GM13976 (cell line): ENCODE measurements at places on chromosomes 5 and 9.
A peak's percentile ranks its signal among the peaks of the same experiment; 100 is the strongest.

- DNase-seq, result no peak
Measured at GRCh38 chr5:95725071-95725820, 5.9 kb upstream of the RHOBTB3 start.

DNA sequence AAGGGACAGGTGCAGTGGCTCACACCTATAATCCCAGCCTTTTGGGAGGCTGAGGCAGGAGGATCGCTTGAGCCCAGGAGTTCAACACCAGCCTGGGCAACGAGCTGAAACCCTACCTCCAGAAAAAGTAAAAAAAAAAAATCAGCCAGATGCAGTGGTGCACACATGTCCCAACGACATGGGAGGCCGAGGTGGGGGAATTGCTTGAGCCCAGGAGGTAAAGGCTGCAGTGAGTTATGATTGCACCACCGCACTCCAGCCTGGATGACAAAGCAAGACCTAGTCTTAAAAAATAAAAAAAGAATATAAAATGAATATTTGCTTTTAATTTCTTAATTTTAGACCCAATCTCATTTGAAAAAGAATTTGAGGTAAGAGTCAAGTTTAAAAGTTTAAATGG lies 143.5 kb downstream of the LPAR1 start:
- no peak for DNase-seq

DNA sequence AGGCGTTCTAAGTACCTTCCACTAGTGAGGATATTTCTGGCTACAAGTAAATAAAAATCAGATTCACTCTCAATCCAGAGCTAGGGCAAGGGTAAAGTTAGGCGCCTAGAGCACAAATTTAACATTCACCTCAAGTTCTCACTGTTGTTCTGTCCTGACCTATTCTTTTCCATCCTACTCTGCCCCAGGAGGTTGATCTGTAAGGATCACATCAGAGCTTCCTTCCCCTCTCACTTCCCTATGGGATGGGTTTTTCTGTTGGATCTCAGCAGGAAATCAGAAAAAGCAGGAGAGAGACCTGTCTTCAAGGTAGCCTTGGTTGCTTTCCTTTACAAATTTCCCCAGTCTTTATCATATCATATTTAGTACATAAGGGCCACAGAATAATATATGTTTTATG lies 316.7 kb downstream of the GABRG2 start:
- no peak for DNase-seq

DNA sequence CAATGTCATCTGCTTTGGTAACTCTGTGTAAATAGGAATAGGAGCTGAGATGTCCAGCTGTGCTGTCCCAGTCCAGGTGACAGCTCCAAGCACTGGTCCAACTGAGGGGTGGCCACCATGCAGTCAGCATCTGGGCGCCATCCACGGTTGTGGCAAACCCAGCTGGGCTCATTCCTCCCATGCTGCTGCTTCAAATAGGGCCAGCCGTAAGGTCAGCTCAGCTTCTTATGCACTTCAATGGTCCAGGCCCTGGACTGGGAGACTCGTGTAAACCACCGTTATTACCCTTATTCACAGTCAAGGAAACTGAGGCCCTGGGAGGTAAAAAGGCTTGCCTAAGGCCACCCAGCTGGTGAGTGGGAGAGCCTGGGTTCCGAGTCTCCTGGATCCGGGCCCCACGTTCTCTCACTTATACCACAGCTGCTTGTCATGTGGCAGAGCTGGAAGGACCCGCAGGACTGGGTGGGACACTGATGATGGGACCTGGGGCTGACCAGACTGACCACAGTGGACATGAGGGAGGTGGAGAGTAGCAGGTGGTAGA lies 38.7 kb upstream of the ANGPTL2 start:
- DNase-seq, result no peak

DNA sequence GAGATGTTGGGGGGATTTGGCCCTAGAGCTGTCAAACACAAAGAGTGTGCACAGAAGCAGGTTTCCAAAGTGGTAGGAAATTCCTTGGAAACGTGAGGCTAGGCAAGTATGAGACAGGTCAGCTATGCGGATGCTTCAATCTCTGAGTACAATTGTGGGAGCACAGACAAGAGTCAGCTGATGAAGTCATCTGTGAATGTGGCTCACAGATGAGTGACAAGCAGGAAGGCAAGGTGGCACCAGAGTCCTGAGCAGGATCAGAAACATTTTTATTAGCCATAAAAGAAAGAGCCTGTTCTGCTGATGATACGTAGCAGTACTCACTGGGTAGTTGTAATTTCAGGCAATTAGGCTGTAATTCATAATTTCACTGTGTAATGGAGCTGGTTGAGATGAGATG lies 117.0 kb downstream of the DCP2 start:
- DNase-seq, result no peak

- DNase-seq, result no peak
Measured at GRCh38 chr5:98880151-98880550, 48.7 kb downstream of the CHD1 start.

DNA sequence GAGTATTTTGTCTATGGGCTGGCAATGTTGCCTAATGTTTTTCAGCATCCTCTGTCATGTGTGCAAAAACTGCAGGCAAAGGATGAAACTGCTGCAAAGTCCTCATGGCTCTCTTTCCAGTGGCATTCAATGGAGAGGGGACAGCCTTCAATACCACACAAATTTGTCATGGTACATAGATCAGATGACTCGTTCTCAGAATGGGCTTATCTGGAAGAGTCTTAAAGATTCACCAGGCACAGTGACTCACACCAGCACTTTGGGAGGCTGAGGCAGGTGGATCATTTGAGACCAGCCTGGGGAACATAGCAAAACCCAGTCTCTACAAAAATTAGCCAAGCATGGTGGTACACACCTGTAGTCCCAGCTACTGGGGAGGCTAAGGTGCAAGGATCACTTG lies 5.3 kb downstream of the CDKN2AIPNL start:
- no peak for DNase-seq

DNA sequence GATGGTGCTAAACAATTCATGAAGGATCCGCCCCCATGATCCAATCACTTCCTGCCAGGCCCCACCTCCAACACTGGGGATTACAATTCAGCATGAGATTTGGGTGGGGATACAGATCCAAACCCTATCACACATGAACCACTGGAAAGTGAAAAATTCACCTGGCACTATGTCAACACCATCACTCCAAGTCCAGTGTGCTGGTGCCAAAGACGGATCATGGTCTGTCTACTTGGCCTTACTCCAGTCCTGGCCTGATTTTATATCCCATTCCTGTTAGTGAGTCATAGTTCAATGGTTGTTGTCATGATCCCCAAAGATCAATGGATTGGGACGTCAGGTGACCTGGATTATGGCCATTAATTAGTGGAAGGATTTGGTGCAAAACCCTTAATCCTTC lies 147.4 kb upstream of the RPS23 start:
- DNase-seq, result no peak

- DNase-seq, result peak; percentile 25
Measured at GRCh38 chr5:179375831-179376365, 30.6 kb upstream of the ADAMTS2 start.

GRCh38 chr5:85921590-85921989 lies 696.2 kb upstream of the COX7C start:
- DNase-seq, result no peak

DNA sequence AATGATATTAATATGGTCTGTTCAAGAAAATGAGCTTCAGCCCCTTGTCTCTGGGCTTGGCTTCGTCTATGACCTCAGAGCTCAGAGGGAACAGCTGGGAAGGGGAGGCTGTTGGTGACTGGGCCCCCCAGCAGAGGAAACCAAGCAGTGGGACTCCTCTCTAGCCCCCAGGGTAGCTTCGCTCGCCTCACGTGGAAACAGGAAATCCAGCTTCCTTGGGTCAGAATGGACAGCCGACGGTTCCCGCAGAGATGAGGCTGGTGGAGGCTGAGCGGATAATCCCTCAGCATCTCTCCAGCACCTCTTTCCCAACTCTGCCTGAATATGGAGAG lies 37.2 kb upstream of the ICE1 start:
- no peak for DNase-seq

GRCh38 chr5:71828291-71829040 lies 109.4 kb downstream of the CARTPT start:
- no peak for DNase-seq

- DNase-seq, result no peak
Measured at GRCh38 chr9:23413541-23413940, 412.5 kb downstream of the ELAVL2 start.

- no peak for DNase-seq
Measured at GRCh38 chr9:116303270-116303669, 149.7 kb downstream of the PAPPA start.

- DNase-seq, result peak; percentile 60
Measured at GRCh38 chr9:33924978-33925797, 108.2 kb downstream of the UBE2R2 start.

- peak; percentile 72 for DNase-seq
Measured at GRCh38 chr9:38371495-38371894, 21.0 kb upstream of the ALDH1B1 start.

DNA sequence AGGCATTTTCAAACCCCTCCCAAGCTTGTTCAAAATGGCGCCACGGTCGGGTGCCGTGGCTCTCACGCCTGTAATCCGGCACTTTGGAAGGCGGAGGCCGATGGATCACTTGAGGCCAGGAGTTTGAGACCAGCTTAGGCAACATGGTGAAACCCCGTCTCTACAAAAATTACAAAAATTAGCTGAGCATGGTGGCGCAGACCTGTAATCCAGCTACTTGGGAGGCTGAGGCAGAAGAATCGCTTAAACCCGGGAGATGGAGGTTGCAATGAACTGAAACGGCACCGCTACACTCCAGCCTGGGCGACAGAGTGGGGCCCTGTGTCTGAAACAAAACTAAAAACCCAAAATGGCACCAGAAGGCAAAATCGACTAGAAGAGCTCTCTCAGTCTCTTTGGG lies 142.0 kb downstream of the MTX3 start:
- no peak for DNase-seq

- DNase-seq, result no peak
Measured at GRCh38 chr9:95947118-95947517, 71.6 kb downstream of the ERCC6L2 start.

- DNase-seq, result no peak
Measured at GRCh38 chr9:125844611-125845010, 97.4 kb downstream of the PBX3 start.
